ENCODE measurements at places on chromosomes 2 and 18. TPM values are rescaled to one million over a fixed set of nuclear protein-coding genes. Genes with fewer than 3 reads are reported as not detected.

CRYGD gene
- total RNA-seq, result not detected

ACVR1C gene
- 0.62 TPM for total RNA-seq

SERPINB11 gene
- not detected for total RNA-seq

ZNF396 gene
- 0.92 TPM for total RNA-seq

OST4 gene
- total RNA-seq, result 283 TPM

EPB41L3 gene
- 13.0 TPM for total RNA-seq

GKN1 gene
- not detected for total RNA-seq

KCNK3 gene
- total RNA-seq, result 11.6 TPM

IL36RN gene
- total RNA-seq, result not detected

COL4A4 gene
- total RNA-seq, result 5.7 TPM

DOK6 gene
- not detected for total RNA-seq

CYP26B1 gene
- 2.7 TPM for total RNA-seq

ITGB1BP1 gene
- 27.0 TPM for total RNA-seq

VWA3B gene
- not detected for total RNA-seq

SPATA3 gene
- total RNA-seq, result not detected

DES gene
- total RNA-seq, result 19,008 TPM

PHOSPHO2 gene
- 9.4 TPM for total RNA-seq

LMAN1 gene
- 53.3 TPM for total RNA-seq

UGT1A8 gene
- total RNA-seq, result not detected

SIX3 gene
- total RNA-seq, result not detected

CCDC85A gene
- total RNA-seq, result 4.6 TPM
